ENCODE measurements at places on chromosomes 7 and 10.
A peak's percentile ranks its signal among the peaks of the same experiment; 100 is the strongest.

DNA sequence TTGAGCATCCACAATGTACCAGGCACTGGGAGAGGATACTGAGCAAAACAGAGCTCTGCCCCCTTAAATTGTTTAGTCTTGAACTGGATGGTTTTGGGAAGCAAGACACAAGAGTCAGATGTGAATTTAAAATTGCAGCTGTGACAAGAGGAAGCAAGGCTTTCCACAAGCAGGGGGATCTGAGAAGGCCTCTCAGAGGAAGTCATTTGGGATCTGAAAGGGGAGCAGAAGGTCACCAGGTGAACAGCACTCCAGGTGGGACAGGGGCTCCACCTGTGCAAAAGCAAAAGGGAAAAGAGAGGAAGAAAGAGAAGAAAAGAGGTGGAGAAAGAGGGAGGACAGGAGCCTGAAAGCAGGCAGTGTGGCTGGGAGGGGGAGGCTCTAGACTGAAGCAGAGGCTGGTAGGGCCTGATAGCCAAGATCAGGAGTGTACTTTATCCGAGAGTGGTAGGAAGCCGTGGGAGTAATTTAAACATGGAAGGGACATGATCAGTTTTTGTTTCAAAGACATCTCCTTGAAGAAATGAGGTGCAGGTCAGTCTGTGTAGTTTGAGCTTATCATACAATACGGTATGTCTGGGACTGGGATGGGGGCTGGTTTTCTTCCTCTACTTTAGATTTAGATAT is 76.1 kb upstream of the DUSP5 start:
- DNase-seq: no peak

DNA sequence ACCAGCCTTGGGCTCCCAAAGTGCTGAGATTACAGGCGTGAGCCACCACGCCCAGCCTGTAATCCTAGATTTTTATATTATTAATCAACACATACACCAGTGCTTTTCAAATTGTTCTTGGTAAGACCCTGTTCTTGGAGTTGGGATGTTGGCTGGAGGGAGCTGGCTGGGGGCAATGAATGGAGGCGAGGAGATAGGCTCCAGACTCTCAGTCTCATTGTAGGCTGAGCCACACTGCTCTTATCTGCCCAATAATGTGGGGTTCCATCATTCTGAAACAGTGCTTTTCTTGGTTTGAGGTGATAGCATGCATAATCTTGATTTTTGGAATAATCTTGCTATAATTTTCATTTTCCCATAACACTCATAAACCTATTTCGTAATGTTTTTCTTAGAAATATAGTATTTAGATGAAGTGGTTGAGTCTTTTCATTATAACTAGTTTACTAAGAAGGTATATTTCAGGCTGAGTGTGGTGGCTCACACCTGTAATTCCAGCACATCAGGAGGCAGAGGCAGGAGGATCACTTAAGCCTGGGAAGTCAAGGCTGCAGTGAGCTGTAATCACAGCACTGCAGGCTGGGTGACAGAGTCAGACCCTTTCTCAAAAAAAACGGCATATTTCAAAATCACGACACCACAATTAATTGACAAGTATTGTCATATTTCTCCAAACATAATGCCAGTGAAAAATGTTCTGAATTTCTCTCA is 65.1 kb upstream of the LYZL2 start:
- DNase-seq: no peak

DNA sequence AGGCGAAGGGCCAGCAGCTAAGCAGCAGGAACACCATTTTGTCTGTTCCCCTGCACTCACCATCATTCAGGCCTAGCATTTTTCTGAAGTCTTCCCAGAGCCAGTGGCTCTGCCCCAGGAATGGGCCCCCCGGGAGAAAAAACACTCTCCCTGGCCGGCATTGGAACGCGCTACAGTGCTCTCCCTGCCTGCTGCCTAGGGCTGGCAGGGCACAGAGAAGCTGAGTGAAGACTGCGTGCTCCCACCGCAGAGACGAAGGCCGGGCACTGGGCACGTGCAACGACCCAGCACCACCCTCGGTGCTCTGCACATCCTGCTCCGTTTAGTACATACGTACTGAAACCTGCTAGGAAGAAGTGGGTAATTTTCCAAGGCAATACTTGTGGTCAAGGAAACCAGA is 34.4 kb downstream of the HSPA12A start:
- no peak for DNase-seq

DNA sequence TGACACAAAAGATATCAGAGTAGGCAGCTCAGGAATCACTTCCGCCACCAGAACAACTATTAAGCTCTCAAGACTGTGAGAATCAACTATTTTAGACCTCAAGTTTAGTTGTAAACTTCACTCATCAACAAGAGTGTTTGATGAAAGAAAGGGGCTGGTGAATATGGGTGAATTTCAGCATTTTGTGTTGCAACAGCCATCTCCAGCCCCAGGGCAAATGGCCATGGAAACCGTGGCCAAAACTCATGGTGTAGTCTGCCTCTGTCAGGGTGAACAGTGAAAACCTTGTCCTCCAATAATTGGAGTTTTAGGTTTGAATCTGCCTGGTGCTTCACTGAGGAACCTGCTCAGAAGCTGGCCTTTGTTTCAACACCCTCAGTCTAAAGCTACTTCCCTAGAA is 60.0 kb downstream of the POLR1F start:
- DNase-seq: no peak

GRCh38 chr7:151232917-151233701 is 826 bp downstream of the CHPF2 start:
- DNase-seq: peak; percentile 74

- DNase-seq: no peak
These were observed 191.5 kb downstream of the WDR37 start for GRCh38 chr10:1247598-1248261.

DNA sequence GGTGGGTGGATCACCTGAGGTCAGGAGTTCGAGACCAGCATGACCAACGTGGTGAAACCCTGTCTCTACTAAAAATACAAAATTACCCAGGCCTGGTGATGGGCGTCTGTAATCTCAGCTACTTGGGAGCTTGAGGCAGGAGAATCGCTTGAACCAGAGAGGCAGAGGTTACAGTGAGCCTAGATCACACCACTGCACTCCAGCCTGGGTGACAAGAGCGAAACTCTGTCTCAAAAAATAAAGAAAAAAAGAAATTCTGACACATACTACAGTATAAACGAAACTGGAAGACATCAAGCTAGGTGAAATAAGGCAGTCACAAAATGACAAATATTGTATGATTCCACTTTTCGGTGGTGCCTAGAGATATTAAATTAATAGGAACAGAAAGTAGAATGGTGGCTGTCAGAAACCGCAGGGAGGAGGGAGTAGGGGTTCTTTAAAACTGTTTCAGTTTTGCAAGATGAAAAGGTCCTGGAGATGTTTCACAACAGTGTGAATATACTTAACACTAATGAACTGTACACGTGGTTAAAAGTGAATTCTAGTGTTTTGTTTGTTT is 23.2 kb downstream of the PILRA start:
- DNase-seq: peak; percentile 61

DNA sequence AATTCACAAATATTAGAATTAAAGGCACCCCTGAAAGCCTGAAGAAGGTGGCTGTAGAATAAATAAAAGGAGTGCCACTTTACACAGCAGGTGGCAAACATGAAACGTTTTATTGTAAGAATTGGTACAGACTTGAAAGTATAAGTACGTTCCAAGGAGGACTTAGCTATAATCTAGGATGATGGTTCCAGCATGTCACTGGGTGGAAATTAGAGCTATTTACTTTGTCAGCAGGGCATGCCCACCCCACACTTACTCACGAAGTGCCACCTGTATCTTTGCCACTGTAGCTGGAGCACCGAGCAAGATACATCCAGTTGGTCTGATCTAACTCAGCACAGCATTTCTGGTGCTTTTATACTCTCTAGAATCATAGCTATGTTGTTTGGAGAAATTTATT is 97.8 kb downstream of the GRM8 start:
- no peak for DNase-seq

DNA sequence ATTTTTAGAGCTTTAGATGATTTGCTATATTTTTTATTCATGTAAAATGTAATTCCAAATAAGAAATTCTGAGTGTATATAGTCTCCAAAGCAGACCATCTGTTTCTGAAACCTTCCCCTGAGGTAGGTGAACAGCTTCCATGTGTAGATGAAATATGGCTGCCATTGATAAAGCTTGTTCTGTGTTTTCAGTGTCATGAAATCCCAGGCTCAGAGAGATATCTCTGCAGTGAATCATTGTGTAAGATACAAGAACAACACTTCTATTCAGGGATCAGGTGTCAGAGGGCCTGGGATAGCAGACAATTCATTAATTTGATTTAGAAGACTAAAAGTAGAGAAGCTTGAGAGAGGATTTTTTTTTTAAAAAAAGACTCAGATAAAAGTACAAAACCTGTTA is 29.1 kb downstream of the ACTA2 start:
- no peak for DNase-seq

DNA sequence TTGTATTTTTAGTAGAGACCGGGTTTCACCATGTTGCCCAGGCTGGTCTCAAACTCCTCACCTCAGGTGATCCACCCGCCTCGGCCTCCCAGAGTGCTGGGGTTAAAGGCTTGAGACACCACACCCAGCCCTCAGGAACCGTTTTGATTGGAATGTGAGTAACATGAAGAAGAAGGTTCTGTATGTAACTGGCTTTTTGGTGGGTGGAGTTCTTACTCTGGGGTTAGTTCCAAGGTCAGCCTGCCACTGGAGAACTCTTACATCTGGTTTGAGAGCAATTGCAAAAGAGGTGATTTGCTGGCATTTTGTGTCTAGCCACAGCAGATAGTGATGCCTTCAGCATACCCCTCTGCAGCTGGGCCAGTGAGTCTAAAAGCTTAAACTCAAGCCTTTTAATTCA is 457.8 kb upstream of the VSTM2A start:
- DNase-seq: no peak

DNA sequence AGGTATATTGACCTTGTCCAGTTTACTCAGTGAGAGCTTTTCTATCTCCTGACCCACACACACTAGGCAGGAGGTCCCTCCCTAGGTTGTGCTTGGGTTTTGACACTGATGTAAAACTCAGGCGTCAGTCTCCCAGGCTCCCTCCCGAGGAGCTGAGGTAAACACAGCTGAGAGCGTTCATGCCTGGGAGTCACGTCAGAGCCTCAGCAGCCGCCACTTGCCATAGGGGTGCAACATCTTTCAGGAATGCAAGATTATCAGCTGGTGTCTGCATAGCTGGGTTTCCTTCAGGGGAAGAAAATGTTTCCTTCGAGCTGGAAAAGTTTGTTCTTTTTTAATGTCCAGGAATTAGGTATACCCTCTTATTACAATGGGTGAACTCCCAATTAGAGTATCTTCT is 70.6 kb downstream of the FGFR2 start:
- no peak for DNase-seq

- no peak for DNase-seq
These were observed 173.8 kb upstream of the GHITM start for GRCh38 chr10:83965473-83965872.

DNA sequence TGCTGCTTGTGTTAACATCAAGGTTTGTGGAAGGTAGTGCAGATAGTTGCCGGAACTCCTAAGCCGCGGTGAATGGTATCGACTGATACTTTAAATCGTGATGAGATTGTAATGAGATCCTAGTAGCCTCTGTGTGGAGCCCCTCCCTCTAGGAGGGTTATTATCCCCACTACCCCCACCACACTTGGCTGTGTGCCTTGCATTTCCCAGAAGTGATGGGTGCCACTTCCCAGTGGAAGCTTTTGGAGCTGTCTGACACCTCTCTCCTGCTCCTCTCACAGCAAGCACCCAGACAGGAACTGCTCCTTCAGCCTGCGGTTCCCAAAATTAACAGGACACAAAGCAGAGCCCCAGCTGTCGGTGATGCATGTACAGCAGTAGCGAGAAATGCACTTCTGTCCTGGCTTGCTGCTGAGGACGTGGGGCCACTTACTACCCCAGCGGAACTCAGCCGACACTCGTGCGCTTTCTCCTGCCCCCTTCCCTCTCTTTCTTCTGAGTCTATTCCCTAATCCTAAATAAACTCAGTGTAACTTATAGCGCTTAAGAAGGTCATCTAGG is 52.5 kb downstream of the PRKAG2 start:
- DNase-seq: no peak

DNA sequence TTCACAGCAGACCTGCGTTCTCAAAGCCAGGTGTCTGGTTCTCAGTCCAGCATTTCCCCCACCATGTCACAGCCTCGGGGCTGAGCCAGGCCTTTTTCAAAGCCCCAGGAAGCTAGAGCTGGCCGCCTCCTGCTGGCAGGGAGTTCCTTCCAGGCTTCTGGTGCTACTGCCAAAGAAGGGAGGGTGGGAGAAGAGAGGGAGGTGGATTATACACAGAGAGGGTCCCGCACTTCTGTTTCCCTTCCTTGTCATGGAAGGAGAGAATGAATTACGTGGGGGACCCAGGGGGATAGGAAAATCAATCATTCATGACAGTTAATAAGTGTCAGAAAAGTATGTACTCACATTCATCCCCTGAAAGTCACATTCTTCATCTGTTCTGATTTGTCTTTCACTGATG is 600 bp upstream of the LGI1 start:
- no peak for DNase-seq

DNA sequence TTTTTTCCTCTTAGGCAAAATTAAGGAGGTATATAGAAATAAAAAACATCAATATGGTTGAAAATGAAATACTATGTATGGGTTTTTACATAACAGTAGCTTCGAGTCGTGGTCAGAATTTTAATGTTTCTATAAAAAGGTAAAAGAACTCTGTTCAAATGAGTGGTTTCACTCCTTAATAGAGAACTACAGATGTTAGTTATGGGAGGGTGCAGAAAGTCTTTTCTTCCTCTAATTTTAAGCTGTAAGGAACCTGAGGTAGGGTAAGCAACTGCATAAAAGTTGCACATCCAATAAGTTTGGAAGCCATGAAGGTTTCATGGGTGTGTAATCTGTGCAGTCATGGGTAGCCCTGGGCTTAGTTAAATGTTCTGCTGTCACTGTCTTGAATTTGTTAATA is 141.3 kb downstream of the SUGCT start:
- no peak for DNase-seq

- no peak for DNase-seq
These were observed 2.2 kb downstream of the ARHGAP21 start for GRCh38 chr10:24721229-24722106.

DNA sequence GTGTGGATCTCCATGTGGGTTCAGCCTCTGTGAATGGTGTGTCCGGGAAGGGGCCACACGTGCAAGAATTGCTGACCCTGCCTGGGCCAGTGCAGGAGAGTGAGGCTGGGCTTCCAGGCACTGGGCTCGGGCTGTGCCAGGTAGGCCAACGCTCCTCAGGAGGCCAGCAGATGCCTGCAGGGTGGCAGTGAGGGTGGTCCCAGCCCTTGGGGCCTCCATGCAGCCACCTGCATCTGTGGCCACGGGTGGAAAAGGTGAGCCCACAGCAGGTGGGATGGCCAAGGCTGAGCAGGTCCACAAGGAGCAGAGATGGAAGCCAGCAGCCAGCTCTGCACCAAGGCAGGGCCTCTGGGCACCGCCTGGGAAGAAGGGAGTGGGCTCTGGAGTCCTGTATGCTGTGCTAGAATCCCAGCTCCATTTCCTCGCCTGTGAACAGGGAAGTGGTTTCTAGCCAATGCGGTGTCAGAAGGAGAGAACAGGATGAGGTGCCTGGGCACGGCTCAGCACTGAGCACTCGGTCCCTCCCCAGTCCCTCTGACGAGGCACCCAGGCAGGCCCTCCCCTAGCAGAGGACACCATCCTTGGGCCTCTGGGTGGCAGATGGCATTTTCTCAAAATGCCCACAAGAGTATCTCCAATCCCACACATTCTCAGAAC is 31.1 kb upstream of the RET start:
- DNase-seq: no peak
